ENCODE measurements at places on chromosomes 2 and 18. TPM values are rescaled to one million over a fixed set of nuclear protein-coding genes. Genes with fewer than 3 reads are reported as not detected.
A peak's percentile ranks its signal among the peaks of the same experiment; 100 is the strongest.

DNA sequence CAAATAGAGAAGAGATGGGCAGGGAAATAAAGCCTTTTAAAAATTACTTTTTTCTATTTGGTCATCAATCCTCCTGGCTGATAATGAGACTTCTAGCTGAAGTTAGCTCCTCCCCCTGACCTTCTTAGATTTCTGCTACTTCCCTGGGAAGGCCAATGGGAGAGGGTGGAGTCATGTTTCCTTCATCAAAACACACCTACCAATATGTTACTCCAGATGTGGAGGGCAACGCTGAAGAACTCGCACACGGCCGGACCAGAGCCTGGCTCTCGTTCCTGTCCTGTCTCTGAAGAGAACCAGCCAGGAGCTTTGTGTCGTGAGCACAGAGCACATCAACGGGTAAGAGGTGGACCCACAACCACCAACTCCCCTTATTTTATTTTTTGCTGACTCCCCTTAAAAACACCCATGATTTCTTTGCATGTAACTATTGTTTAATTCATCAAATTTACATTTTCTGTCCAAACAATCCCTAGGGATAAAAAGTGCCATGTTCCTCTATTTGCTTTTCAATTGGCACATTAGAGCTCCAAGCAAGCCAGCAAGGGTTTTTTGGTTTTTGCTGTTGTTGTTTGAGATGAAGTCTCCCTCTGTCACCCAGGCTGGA is 94.9 kb downstream of the ADD2 start:
- DNase-seq = no peak

DNA sequence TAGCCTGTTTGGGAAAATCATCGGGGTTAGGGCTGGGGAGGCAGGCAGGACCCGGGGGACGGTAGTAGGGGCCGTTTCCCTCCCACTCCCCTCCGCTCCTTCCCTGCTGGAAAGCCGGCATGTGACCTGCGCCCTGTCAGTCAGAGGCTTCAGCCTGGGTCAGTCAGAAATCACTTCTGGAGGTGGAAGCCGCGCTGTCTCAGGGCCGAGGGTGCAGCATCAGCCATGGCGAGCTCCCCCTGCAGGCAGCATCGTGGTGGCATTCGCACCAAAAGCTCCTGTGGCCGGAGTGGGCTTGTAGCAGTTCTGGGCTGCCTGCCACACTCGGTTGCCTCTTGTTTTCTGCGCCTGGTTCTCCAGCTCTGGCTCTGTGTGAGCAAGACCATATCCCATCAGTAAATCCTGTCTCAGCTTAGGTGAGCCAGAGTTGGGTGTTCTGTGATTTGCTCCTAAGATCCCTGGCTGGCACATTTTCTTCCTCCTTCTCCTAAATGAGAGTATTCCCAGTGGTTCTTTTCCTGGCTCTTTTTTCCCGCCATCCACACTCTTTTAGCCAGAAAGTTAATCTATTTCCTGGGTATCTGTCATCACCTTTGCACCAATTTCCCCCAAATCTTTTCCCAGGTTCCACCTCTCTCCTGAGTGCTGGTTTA is 123.9 kb upstream of the CD302 start:
- peak; percentile 64 for DNase-seq

DNA sequence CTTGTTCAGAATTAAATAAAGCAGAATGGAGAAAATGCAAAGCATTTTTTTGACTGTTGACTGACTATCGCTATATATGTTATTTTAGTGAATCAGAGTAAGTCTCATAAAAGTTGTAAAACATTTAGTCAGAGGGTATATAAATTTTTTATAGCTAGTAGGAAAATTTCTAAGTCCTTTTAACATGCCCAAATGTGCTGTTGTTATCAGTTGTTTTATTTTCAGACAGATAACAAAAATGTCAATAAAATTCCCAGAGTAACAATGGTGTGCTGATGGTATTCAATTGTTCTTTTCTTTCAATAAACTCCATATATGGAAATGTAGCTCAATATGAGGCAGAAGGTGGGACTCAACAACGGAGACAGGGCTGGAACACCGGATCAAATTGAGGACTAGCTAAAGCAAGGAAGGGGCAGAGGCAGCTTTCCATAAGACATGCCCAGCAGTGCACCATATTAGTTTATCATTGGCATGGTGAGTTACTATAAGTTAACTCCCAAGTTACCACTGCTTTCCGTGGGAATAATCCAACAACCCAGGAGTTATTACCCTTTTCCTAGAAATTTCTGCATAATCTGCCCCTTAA is 26.6 kb downstream of the GULP1 start:
- DNase-seq = no peak

FZD7 gene
- polyA plus RNA-seq = 1.7 TPM

- no peak for DNase-seq
Observed at GRCh38 chr2:112175333-112175732, 37.1 kb downstream of the FBLN7 start.

DNA sequence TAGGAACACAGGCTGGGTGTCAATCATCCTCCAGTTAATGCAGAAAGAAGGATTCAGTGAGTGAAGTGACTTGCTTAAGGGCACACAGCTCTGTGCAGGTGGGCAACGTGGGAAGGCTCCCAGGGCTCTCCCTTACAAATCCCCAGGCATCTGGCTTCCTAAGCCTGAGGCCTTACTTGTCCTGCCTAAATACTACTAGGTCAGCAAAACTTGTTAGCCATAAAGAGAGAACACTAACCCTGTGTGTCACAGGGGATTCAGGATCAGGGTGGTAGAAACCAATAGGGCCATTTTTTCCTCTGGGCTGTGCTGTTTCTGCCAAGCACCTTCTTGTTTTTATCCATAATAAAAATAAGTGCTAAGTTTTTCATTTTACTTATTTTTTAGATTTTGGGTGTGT is 55.0 kb downstream of the GATA6 start:
- DNase-seq = no peak

STPG4 gene
- polyA plus RNA-seq = not detected

- peak; percentile 75 for DNase-seq
Observed at GRCh38 chr2:237923481-237924163, 43.2 kb upstream of the UBE2F start.

DNA sequence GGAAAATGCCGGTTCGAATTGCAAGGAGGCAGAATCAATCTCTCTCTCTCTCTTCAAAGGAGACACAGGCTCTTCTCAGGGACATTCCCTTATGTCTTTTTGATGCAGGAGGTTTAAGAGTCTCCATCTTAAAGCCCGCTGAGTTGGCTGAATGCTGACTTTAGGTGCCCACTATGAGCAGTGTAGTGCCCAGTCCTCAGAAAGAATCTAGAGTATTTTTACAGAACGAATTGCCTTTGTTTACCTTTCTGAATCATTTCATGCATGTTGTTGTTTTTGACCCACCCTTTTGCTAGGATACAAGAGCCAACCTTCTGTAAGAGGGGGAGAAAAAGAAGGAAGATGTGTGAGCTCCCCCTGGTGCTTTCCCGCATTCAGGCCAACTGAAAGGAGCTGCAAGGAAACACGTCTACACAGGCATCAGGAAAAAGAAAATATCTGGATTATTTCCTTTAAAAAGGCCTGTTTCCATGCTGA is 193.5 kb upstream of the TCF4 start:
- DNase-seq = peak; percentile 58

ICOS gene
- polyA plus RNA-seq = 0.04 TPM

GRCh38 chr18:29225351-29225750 is 1048.4 kb upstream of the CDH2 start:
- DNase-seq = no peak

- DNase-seq = no peak
Observed at GRCh38 chr2:197190100-197190432, 120.5 kb downstream of the ANKRD44 start.

GRCh38 chr2:118643294-118643693 is 204.2 kb downstream of the EN1 start:
- DNase-seq = no peak

DNA sequence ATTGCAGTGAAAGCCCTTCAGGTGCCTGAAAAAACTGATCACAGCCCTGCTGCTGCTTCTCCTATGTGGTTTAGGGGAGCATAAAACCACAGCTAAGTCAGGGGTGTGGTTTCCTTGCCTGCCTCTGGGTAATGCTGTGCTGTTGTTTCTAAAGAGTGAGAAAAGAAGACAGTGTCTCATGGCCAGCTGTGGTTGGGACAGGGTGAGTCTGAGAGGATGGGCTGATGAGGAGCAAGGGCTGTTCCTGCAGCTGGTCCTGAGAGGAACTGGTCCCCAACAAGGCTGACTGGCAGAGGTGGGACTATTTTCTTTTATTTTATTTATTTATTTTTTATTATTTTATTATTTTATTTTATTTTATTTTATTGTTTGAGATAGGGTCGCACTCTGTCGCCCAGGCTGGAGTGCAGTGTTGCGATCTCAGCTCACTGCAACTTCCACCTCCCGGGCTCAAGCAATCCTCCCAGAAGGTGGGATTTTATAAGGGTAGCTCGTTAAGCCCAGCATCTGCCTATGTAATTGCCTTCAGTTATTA is 236.7 kb downstream of the FHOD3 start:
- DNase-seq = no peak

SLC14A1 gene
- polyA plus RNA-seq = 7.1 TPM

DNA sequence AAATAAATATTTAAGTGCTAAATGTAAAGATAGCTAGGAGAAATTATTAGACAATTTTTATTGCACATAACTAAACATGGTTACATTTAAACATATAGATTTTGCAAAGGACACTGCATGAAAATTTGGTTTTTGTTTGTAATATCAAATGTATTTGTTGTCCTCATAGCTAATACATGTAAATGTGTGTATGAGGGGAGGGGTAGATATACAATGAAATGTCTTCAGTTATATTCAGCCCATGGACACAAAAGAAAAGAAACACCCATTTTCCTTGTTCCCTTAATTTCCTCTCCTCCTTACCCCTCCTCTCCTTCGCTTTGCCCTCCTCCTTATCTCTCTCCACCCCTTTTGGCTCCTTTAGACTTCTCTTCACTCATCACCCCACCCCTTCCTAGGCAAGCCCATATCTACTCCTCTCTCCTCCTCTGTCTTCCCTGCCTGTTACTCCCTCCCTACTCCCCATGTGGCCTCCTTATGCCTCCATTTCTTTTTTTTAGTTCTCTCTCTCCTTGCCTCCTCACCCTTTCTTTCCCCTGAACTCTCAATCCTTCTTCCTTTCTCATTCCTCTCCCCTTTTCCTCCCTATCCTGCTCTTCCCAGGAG is 1.4 kb downstream of the COL3A1 start:
- DNase-seq = peak; percentile 31

PRKAG3 gene
- polyA plus RNA-seq = not detected

DNA sequence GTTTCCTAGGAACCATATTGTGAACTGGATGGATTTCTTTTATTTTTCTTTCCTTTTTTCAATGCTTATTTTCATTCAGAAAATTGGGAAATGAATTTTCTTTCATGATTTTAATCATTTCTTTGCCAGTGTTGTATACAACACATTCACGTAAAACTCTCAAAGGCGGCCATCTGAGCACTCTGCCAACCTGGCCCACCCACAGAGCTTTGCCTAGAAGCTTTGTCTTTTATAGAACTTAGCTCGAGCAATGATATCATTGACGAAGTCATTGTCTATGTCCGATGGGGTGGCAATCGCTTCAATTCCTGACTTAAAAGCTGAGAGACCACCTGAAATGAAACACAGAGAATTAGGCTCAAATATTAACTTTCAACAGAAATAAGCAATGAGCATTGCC is 13.3 kb downstream of the LYG2 start:
- DNase-seq = no peak

DNA sequence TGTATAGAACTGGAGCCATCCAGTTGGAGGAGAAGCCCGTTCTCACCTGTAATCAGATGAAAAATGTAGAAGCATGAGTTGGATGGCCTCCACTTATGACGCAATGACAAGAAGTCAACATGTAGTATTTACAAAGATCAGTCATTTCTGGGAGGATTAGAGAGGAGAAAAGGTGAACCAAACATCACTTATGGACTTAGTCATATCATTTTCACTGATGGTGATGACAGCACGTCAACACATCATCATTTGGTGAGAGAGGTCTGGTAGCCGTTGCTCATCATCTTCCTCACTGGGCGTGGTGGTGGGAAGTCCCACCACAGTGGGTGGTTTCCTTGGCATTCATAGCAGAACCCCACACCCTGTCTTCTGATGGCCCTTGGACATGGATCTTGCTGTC is 264.2 kb upstream of the EPAS1 start:
- no peak for DNase-seq

CFC1 gene
- polyA plus RNA-seq = 0.08 TPM

- no peak for DNase-seq
Observed at GRCh38 chr2:57205241-57205640, 841.4 kb upstream of the VRK2 start.

SCRN3 gene
- polyA plus RNA-seq = 20.2 TPM

ALPI gene
- polyA plus RNA-seq = not detected

ARHGEF33 gene
- polyA plus RNA-seq = 0.18 TPM

EDAR gene
- not detected for polyA plus RNA-seq

MBD5 gene
- polyA plus RNA-seq = 6.8 TPM
